ENCODE measurements at places on chromosomes 11 and 22.

DNA sequence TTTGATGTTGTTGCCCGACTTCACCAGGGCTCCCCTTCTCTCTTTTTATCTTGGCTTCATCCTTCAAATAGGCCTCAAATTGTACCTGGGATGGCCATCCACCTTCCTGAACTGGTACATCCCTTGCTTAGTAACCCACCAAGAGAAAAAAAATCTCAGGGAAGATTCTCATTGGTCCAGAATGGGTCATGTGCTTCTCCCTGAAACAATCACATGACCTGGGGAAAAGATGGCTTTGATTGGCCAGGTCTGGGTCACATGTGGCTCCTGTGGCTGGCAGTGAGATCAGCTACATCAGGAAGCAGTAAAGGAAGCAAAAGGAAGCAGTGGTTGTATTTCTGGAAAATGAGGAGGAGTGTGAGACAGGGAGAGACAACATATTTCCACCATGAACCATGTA, 540.2 kb downstream of the MIAT start:
- DNase-seq: no peak

- DNase-seq: peak; percentile 61
These were observed 68.9 kb upstream of the KCNQ1OT1 start for GRCh38 chr11:2768471-2769408.

DNA sequence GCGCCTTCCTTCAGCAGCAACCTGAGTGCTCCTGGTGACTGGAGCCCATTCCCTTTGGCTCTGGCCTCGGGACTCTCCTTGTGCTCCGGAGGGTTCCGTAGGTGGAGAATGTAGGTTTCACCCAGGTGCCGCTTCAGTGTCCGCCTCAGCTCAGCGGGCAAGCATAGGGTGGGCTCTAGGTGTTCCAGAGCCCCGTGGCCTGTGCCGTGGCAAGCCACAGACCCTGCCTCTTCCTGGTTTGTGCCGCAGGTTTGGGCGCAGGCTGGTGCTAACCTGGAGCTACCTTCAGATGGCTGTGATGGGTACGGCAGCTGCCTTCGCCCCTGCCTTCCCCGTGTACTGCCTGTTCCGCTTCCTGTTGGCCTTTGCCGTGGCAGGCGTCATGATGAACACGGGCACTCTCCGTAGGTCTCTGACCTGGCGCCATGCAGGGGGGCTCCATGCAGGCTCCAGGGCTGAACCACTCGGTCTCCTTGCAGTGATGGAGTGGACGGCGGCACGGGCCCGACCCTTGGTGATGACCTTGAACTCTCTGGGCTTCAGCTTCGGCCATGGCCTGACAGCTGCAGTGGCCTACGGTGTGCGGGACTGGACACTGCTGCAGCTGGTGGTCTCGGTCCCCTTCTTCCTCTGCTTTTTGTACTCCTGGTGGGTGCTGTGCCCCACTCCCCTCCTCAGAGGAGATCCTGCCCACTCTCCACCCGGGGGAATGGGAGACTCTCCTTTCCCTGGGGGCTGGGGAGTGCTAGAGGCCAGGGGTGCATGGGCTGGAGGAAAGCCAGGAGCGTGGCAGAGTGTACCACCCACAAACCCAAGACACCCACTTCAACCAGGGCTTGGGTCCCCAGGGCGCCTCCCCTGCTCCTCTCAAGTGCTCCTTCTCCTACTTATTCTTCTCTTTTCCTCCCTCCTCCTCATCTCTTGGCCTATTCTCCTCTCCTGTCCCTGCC, 2.4 kb downstream of the SLC22A12 start:
- DNase-seq: no peak

DNA sequence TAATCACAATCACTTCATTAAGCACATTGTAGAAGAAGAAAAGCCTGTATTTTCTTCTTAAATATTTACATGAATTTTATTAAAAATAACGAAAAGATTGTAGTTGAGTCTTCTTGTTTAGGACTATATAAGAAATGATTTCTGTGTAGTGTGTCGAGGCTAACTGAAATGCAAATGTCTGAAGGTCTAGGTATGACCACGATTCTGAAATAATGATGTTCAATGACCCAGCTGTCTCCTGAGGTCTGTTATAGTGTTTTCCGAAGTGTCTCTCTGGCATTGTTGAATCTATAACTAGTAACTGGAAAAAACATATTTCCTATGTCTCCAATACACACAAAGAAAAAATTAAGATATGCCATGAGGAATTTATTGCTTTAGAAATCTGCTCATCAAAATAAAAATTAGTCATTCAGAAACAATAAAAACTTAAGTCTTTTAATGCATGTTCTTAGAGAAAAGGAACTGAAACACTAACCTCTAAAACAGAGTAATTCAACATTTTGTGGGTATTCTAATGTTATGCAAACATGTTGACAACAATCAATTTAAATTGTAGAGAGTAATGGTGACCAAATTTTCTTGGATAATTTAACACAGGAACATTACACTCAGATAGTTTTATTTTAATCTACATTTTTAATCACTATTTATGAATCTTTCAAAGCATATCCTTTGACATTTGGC, 55.0 kb downstream of the CASP12 start:
- DNase-seq: no peak

DNA sequence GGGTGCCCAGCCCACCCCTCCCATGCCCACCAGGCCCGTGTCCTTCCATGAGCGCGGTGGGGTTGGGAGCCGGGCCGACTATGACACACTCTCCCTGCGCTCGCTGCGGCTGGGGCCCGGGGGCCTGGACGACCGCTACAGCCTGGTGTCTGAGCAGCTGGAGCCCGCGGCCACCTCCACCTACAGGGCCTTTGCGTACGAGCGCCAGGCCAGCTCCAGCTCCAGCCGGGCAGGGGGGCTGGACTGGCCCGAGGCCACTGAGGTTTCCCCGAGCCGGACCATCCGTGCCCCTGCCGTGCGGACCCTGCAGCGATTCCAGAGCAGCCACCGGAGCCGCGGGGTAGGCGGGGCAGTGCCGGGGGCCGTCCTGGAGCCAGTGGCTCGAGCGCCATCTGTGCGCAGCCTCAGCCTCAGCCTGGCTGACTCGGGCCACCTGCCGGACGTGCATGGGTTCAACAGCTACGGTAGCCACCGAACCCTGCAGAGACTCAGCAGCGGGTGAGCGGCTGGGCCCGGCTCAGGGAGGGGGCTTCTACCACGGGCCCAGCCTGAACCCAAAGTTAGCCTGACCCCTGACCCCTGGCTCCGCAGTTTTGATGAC, 3.0 kb downstream of the PKP3 start:
- DNase-seq: peak; percentile 82
